ENCODE measurements at places on chromosomes 7 and 10. TPM values are rescaled to one million over a fixed set of nuclear protein-coding genes. Genes with fewer than 3 reads are reported as not detected.

Gene ABCC2
- total RNA-seq, result 0.05 TPM

DNA sequence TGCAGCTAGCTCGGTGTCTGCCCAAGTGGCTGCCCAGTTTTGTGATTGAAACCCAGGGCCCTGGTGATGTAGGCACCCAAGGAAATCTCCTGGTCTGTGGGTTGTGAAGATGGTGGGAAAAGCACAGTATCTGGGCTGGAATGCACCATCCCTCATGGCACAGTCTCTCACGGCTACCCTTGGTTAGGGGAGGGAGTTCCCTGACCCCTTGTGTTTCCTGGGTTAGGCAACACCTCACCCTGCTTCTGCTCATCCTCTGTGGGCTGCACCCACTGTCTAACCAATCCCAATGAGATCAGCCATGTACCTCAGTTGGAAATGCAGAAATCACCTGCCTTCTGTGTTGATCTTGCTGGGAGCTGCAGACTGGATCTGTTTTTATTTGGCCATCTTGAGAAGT, 27.6 kb downstream of the GIMAP4 start:
- no peak for DNase-seq

DNA sequence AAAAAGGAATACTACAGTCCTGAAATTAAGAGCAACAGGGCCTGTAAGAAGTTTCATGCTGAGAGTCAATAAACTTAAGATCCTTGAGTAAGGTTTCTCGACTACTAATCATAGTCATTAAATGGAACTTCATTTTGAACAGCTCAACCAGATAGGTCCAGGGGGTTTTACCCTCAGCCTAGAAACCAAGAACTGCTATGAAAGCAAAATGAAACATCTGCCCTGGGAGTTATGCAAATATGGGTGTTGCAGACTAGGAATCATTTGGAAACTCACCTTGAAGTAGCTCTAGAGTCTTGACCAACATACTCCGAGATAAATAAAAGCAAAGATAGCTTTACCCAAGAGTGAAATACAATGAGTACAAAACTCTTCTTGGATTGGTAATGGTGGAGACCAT, 128.0 kb downstream of the HGF start:
- DNase-seq, result no peak

Gene GHRHR
- total RNA-seq, result not detected
